ENCODE measurements at places on chromosomes 2 and 18.

DNA sequence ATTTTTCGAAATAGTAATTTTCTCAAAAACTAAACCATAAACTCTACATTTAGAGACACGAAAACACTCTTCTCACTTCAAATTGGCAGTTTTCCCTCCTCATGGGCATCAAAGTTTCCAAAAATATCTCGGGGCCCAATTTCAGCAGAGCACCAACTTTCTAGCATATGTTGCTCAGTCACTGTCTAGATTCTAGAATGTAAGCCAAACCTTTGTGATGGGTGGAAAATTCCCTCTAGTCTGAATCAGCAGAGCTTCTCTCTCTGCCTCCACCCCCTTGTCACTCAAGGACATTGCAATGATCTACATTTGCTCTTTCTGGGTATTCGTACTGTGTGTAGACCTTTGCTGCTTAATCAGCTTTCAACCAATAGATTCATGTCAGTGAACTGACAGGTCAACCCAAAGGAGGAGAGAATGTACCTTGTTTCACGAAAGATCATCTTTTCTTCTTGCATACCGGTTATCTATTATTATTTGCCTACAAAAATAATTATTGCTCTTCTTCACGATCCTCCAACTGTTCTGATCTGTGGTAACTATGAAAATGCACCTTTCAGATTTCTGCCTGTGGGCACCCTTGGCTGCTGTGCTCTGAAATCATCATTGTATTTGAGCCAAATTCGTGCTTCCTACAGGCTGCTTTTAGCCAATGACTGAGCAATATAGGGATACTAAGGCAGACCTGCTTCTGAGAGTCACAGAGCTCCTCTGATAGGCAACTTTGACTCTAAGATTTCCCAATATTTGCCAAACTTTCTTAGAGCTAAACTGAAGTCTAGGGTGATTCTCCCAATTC lies 38.7 kb upstream of the GLS start:
- DNase-seq: no peak

DNA sequence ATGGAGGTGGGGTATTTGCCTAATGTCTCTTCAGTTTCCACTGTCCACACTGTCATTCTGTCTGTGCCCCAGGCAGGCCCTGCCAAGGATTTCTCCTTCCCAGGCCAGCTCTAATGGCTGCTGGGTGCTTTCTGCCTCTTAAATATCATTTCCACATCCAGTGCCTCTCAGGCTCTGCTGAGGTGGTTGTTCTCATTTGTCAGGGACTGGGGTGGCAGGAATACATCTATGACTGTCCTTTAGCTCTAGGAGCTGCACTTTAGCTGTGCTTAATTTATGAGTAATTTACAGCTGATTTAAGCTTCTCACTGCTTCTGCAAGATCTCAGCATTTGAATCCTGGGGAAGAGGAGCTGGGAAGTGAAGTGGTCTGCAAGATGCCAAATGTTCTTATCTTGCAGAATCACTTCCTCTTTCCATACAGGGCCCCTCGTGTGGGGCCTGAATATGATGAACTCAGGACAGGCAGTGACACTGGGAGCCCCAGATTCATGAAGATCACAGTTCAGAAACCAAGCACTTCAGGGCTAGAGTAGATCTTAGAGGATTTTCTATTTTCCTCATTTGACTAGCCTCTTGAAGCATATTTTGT lies 150.2 kb downstream of the FSHR start:
- DNase-seq: no peak

GRCh38 chr18:58727776-58728500 lies 56.7 kb downstream of the MALT1 start:
- DNase-seq: peak; percentile 30

- DNase-seq: peak; percentile 34
These were observed 71.5 kb downstream of the SFXN5 start for GRCh38 chr2:72999729-73000725.

- DNase-seq: no peak
These were observed 103.3 kb upstream of the EPHA4 start for GRCh38 chr2:221675201-221675908.

- peak; percentile 75 for DNase-seq
These were observed 9.4 kb downstream of the GPD2 start for GRCh38 chr2:156445296-156446220.

DNA sequence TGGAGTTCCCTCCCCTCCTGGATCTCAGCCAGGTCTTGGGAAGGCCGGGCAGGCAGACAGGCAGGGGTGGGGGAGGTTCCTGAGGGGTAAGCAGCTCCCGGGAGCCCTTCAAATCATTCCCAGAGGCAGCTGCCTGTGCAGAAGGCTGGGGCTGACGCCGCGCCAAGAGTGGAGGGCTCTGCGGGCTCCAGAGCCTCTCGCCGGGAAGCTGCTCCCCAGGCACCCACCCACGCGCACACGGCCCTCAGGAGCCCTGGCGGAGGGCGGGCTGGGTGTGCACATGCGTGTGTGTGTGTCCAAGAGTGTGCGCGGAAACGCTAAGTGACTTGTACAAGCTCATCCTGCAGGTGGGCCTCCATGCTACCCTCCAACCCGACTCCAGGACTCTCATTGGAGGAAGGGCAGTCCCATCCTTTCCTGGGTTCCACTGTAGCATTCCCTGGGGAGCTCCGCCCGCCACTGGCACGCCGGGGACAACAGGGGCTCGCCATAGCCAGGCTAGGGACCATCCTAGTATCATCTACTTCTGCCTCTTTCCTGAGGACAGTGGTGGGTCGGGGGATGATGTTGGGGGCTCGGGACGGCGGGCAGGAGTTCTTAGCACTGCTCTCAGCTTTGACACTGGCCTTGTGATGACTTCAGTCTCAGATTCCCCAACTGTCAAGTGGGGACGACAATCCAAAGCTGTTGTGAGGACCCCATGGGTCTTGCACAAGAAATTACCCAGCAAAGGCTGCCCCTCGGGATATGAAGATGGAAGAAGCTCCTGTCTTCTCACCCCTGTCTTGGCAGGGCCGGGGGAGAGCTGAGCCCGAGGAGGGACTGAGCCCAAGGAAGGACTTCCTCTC lies 50.3 kb downstream of the INHBB start:
- DNase-seq: no peak

DNA sequence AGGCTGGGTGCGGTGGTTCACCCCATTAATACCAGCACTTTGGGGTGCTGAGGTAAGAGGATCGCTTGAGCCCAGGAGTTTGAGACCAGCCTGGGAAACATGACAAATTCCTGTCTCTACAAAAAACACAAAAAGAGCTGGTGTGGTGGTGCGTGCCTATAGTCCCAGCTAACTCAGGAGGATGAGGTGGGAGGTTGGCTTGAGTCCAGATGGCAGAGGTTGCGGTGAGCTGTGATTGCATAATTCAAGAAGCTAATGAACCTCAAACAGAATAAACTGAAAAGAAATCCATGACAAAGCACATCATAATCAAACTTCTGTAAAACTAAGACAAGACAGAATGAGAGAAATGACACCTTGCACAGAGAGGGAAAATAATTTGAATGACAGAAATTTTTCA lies 54.8 kb downstream of the SEMA4F start:
- DNase-seq: peak; percentile 64

DNA sequence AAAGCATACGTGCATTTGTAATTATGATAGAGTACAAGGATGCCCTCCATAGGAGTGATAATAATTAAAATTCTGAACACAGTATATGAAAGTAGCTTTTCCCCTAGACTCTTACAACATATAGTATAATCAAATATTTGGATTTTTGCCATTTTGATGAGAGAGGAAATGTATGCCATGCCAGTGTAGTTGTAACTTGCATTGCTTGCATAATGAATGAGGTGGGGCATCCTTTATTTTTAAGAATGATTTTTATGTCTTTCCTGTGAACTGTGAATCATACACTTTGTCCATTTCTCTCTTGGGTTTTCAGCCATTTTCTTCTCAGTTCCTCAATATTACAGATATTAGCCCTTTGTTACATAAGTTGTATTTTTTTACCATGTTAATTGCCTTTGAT lies 197.5 kb downstream of the SCG2 start:
- DNase-seq: no peak

DNA sequence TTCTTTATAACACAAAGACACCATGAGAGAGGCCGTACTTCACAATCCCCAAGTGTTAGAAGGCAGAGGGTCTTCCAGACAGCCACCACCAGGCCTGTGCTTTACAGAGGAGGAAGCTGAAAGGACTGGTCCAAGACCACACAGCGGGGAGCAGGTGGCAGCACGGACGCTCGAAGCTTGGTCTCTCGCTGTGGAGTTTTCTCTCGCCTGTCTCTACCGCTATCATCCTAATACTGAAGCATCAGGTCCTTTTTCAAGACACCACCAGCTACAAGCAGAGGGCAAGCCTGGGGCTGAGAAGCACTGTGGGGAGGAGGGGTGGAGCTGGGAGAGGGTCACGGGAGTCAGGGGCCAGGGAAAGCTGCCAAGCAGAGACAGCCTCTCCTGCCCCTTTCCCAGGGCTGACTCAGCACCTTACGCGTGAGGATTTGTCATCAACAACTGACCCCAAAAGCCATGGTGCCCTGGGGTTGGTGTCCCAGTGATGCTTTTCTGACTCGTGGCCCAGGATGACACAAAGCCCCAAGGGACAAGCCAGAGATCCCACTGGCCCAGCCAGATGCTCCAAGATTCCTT lies 31.9 kb upstream of the FOSL2 start:
- peak; percentile 89 for DNase-seq

DNA sequence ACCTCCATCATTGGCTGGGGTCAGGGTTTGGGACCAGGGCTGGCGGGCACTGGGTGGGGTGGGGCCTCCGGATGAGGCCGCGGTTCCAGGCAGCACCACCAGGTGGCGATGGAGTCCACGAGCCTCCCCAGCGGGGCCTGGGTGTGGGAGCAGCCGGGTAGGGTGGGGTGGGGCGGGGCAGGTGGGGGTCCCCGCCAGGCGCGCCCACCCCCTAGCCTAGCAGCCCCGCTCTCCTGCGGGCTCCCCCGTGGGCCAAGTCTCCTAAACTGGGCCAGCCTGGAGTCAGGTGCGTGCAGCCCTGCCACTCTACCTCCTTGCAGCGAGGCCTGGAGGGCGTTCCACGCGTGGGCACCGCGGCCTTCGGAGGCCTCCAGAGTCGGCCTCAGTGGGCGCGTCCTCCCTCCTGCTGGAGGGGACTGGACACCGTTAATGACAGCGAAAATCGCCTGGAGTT lies 187.5 kb downstream of the TWIST2 start:
- DNase-seq: peak; percentile 11

GRCh38 chr2:141380008-141380979 lies 750.5 kb downstream of the LRP1B start:
- peak; percentile 45 for DNase-seq

- DNase-seq: peak; percentile 75
These were observed 65.4 kb upstream of the DNAJC10 start for GRCh38 chr2:182650704-182651103.

GRCh38 chr18:79479116-79479760 lies 83.5 kb downstream of the NFATC1 start:
- no peak for DNase-seq

Data from fibroblast of villous mesenchyme (primary cell).